ENCODE measurements at places on chromosomes 4 and X.

DNA sequence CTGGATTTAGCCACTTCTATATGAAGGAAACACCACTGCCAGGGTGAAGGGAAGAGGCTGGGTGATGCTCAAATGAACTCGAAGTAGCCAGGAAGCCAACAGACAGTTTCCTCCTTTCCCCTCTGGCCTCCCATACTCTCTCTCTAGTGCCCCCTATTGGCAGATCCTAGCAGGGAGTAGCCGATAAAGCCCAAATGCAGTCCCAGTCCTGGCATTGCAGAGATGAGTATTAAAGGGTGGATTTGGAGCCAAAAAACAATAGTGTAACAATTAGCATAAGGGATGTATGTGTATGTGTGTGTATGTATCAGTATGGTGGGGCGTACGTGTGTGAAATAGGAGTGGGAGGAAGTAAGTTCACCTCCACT, 213.8 kb upstream of the LDB2 start:
- DNase-seq = no peak

DNA sequence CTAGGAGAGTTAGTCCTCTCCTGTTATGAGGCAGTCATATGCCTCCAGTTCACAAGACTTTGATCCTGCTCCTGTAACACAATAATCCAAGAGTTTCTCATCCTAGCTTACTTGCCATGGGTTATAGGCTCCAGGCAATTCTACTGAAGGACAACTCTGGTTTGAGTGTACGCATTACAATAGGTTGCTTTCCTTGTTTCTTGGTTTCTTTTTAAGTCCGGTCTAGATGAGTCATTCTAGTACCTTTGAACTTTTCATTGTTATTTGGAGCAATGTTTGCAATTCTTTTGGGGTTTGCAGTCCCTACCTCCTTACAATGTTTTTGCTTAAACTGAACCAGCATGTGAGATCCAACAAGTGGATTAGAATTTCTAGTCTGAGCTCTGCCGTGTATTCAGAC, 109.1 kb downstream of the ANAPC4 start:
- no peak for DNase-seq

- no peak for DNase-seq
Observed at GRCh38 chrX:115960440-115961084, 210.0 kb upstream of the AGTR2 start.

DNA sequence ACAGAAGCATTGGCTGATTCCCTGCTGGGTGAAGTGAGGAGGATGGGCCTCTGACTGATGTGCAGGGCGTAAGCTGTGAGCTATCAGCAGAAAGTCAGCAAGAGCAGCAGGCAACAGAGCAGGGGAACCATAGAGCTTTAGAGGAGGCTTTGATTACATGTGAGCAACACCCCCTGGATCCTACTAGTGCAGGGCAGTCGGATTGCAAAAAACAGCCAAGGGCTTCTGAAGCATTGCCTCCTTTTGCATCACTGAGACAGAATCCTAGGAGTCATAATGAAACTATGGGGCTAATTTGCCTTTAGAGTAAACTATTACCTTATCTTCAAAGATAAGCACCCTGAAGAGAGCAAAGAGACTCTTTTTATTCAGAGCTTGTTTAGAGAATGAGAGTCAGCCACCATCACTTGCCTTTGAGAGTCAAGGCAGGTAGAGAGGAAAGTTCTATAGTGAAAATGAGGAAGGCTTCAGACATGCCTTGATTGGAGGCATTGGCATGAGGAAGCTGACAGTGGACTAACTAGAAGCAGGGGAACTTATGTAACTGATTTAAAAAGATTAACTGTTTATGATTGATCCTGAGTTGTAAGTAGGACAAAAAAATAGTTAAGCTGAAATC, 420.3 kb downstream of the PDHA2 start:
- DNase-seq = no peak

- DNase-seq = no peak
Observed at GRCh38 chr4:40321574-40322275, 13.4 kb upstream of the CHRNA9 start.

DNA sequence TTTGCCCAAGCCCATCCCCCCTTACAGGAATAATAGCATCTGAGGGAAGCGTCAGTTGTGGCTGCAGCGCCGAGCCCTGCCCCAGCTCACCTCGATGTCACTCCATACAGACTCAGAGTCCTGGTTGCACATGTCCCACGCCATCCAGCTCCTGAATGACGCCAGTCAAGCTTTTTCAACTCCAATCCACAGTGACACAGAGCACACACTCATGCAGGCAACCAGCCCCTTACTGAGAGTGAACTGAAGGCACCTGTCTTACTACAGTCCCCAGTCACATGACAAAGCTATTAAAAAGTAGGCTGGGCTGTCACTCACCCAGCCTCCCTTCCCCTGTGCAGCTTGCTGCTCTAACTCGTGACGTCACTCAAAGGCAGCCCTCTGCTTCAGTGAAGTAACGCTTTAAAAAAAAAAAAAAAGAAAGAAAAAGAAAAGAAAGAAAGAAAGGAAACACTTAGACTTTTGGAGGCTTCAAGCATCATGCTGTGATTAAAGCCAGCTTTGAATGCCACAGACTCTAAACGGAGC, at the start of gene PPARGC1A:
Gene PPARGC1A, minus strand, starts transcription at position 234 of the 528 bp plus-strand sequence. Its CDS starts 90 bp downstream, at position 144.
- peak; percentile 70 for DNase-seq

GRCh38 chrX:20452487-20452886, 185.8 kb upstream of the RPS6KA3 start:
- DNase-seq = no peak

Measured in suprapubic skin (tissue), 4 donors.